ENCODE measurements at places on chromosomes 3 and 15. TPM values are rescaled to one million over a fixed set of nuclear protein-coding genes. Genes with fewer than 3 reads are reported as not detected.

- no peak for DNase-seq
Measured at GRCh38 chr3:159861369-159861987, 127.2 kb upstream of the IL12A start.

TMEM44 gene
- 27.3 TPM for total RNA-seq

DNA sequence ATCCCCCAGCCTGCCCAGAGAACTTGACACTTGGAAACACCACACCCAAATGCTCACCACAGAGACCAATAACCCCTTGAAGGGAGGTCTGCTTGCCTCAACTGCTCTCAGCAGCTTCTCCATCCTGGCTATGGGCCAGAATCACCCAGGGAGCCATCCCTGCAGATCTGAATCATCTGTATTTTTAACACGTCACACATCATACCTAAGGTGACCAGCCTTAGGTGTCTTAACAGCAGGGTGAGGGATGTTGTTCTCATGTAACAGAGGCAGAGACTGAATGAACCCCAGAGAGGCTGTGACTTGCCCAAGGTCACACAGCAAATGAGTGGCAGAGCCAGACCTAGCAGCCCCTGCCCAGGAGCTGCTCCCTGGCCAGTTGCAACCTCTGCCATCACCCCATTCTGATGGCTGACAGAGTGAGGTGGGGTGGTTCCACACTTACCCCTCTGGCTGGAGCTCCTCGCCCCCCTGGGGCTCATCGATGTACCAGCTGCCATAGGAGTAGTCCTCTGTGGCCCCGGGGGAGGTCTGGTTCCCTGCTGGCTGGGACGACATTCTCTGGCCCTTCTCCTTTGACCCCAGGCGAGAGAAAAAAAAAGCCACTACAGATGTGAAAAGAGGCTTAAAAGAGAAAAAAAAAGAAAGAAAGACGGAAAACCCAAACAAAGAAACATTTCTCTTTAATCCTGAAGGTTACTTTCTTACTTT is 722 bp downstream of the STRA6 start:
- no peak for DNase-seq

DNA sequence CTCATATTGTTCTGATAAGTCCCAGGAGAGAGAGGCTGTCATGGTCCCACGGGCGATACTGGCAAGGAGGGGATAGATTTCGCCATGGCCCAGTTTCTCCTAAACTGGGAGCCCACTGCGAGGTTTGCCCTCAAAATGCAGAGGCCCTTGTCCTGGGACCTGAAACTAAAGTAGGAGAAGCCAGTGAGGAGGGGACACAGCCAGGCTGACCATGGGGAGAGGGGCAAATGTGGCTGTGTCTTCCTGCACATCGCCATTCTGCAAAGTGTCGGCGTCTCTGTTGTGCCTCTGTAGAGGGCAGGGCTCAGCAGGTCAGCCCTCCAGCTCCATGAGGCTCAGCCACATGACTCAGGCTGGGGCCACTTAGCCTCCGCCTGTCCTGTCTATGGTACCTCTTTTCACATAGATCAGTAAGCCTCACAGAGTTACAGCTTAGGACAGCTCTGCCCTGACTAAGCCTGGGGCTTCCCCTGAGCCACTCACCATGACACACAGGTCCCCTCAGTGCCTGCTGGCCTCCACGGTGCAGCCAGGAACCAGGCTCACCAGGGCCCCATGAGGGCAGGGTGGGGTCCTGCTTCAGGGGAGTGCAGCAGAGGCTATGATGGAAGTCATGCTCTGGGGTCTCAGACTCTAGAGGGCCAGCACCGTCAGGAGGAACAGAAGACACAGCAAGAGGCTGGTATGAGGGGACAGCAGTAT is 28.6 kb upstream of the PLXNA1 start:
- DNase-seq: peak; percentile 82

- DNase-seq: no peak
Measured at GRCh38 chr15:86164232-86164898, 84.7 kb downstream of the AGBL1 start.

DNA sequence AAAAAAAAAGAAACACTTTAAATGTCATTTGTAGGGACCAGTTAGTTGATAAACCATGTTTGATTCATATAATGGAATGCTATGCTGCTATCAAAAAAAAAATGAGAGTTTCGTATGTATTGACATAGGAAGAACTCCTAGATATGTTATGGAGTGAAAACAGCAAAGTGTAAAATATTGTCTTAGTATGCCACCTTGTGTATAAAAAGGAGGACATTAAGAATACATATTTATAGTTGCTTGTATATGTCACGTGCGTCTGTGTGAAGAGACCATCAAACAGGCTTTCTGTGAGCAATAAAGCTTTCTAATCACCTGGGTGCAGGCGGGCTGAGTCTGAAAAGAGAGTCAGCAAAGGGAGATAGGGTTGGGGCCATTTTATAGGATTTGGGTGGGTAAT is 39.5 kb downstream of the KBTBD8 start:
- no peak for DNase-seq

DNA sequence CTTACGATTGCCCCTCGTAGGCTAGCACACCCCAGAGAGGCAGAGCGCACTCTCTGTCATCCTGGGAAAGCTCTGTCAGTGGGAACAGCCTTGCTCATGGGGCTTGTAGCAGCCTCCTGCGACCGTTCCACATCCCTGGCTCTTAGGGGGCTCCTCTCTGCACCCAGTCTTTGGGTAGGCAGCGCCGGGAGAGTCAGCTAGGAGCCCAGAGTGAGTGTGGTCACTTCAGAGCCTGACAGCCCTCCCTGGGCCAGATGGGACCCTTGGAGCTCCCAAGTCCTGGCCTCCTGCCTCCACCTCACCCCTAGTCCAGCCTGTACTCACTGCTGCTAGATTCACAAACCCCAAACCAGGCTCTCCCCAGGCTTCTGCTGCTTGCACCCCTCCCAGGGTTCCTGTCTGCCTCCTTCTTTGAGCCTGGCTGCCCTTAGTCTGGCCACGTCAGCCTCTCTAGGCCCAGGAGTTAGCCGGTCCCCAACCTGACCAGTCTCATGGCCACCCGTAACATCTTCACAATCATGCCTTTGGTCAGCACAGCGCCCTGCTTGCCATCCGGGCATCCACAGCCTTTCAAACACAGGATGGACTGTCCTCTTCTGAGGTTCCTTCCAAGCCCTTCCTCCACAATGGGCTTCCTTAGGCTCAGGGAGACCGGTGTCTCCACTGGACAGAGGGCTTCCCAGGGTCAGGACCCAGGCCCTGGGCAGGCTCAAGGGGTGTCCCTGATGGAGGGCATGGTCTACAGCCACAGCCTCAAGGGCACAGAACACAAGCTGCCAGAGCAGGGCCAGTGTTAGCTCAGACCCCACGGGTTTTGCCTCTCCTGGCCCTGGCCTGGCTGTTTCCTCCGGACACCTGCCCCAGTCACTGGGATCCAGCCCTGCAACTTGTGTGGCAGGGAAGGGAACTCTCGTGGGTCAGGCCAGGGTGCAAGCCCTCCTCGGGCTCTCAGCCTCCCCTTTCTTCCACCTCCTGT is 4.6 kb downstream of the ACSBG1 start:
- peak; percentile 65 for DNase-seq

All from spleen (tissue), 13 donors.